ENCODE measurements at places on chromosomes 1 and 21.

DNA sequence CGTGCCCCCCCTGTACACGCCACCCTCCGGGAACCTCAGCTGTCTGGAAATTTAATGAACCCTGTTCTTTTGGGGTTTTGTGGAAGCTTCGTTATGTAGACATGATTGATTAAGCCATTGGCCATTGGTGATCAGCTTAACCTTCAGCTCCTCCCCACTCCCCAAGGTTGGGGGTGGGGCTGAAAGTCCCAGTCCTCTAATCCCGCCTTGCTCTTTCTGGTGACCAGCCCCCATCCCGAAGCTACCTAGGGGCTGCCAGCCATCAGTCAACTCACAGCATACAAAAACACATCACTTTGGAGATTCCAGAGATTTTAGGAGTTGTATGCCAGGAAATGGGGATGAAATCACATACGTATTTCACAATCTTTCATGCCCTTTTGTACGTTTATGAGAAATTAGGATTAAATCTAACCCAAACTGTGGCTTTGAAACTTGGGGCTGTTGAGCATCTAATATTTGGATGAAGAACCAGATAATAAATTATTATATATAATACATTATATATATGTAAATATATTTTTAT is 52.3 kb downstream of the BACE2 start:
- DNase-seq, result no peak

DNA sequence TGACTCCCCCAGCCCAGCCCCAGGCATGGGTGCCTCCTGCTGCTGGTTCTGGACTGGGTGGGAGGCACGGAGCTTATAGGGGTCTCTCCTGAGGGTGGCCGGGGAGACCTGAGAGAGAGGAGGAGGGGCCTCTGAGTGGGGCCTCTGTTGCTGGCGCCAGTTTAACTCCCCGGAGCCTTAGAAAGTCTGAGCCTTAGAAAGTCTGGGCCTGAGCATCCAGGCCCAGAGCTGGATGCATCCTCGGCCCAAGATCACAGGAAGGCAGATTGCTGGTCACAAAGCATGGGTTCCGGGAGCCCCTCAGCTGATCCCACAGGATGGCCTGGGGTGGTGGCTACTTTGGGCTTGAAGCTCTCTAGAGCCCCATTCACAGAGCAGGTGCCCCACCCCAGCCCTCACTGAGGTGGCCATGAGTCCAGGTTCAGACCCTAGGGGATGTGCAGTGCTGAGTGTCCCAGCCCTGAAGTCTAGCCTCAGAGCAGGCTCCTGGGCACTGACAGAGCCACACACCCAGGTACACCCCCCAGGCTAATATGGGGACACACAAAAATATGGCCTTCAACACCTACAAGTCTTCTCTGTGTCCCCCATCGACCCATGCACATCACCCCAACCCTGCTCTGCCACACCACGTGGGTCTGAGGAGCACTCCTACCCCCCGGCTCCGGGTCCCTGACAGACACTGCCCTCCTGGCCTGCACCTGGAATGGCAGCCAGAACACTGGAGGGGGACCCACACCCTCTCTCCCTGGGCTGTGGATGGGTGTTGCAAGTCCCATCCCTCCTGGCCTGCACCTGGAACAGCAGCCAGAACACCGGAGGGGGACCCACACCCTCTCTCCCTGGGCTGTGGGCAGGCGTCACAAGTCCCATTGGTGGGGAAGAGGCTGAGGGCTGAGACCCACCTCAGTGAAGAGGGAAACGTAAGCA is 9.7 kb downstream of the PLA2G2F start:
- DNase-seq, result no peak

DNA sequence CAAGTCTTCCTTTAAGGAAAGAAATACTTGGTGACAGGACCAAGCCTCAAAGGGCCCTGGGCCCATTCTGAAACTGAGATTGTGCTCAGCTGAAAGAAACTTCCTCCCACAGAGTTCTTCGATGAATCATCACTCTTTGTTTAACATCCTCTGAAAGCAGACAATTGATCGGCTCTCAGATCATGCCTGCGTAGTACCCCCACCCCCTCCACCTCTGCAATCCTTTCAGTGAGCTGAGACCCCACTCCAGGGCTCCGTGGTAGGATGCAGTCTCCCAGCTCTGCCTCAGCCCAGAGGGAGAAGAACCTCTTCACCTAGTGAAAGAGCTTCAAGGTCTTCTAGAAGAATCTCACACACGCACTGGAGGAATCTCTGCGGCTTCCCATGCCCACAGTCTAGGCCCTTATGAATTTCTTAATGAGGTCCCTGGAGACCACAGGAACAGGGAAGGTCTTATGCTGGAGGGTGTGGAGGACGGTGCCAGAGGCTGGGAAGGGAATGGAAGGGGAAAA is 104.9 kb upstream of the SOD1 start:
- DNase-seq, result no peak

DNA sequence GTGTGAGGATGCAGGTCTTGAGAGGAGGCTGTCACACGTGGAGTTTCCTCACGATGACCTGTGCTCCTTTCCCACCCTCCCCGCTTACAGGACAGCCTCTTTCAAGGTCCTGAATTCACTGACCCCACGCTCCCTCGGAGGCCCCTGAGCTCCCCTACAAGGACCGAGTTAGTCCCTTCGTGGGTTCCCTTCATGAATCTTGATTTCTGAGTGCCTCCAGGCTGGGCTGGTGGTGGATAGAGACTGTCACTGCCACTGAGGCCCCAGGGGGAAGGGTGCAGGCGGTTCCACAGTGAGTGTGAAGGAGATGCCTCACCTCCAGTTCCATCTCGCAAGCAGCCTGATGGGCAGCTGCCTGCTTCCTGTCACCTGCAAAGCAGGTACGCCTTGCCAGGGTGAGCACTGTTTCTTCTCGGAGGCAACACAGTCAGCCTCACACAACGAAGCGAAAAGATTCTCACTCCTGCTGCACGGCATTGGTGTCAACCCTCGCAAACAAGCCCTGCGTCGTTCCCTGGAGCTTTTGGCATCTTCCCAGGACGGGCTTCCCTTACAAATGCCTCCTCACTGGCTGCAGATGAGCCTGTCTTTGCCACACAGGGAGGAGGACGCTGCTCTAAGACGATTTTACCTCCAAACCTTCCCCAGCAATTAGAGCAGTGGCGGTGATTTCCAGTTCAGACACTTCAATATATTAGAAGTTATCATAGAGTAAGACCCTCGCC is 26.7 kb upstream of the PCP4 start:
- no peak for DNase-seq

DNA sequence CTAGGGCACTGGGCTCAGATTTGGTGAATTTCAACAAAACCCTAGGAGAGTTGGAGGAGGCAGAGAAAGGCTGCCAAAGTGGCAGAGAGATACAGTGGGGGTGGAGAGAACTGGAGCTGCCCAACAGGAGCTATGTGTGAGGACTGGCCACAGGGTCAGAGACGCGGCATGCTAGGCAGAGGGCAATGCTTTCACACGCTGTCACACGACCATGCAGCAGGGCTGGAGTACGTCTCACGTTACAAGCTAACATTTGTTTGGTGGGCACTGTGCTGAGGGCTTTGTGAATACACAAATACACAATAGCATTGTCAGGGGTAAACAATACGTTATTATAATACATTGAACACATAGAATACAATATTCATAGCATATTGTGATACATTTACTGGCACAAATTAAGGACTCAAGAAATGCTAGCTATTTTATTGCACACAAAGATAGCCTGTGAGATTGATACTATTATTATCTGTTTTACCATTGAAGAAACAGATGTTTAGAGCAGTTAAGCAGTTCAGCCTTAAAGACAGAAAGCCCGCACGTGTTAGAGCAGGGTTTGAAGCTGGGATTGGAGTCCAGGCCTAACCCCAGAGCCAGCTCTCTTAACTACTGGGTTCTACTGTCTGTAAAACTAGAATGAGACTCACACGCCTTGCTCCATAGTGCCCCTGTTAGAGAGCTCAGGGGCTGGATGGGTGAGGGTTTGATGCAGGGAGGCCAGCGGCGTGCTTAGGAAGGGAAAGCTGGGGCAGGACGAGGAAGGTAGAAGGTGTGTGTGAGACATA is 4.5 kb downstream of the RAB7B start:
- no peak for DNase-seq

DNA sequence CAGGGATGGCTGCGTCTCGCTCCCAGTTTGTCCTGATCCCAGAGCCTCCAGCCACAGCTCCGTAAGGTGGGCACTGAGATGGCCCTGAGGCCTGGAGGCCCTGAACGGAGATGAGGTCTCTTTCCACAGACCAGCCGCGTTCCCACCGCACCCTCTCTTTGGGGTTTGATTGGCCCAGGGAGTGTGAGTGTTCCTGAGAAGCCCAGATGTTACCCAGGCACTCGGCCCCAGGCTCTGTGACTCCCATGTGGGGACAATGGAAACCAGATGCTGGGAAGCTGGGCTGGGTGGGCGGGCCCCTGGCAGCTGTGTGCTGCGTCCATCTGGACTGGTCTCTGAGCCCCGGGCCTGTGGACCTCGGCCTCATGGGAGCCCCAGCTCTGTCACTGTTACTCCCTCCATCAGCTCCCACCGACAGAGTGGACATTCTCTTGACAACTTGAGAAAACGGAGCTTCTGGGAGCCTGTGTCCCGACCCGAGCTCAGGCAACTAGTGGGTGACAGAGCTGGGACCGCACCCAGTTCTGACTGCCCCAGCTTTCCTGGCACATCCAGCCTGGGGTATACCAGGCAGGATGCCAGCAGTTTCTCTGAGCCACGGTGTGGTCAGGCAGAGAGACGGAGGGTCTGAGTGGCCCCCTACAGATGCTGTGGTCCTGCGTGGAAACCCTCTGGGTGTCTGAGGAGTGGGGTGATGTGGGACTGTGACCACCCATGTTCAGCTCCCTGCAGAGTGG is 9.8 kb upstream of the COL6A1 start:
- DNase-seq, result peak; percentile 67

DNA sequence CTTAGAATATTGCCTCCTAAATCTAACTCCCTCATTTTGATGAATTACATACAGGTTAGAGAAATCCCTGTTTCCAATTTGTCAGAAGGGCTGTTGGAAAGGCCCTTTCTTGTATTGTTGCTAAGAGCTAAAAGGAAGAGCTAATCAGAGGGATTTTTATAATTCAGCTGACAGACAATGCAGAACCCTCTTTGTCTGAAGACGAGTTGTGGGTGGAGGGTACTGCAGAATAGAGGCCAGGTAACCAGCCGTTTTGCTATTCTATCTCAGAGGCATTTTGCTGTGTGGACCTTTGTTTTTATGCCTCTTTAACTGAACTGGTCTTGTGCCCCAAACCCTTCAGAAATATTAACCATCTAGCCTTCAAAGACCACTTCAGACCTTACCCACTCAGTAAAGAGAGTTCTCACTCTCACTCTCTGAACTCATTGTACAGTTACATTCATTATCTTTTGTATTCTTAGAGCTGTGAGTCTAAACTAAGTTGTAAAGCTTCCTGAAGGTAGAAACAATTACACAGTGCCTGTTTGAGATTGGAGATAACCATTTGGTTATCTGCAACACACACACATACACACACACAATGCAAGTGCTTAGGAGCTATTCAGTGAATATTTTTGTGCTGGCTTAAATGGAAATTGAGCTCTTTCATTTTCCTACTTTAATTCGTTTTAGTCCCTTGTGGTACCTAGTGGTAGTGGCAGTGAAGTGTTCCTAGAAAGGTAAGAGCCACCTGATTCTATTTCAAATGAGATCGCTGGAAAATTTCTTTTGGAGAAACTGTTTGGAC is 19.7 kb downstream of the KPNA6 start:
- no peak for DNase-seq

DNA sequence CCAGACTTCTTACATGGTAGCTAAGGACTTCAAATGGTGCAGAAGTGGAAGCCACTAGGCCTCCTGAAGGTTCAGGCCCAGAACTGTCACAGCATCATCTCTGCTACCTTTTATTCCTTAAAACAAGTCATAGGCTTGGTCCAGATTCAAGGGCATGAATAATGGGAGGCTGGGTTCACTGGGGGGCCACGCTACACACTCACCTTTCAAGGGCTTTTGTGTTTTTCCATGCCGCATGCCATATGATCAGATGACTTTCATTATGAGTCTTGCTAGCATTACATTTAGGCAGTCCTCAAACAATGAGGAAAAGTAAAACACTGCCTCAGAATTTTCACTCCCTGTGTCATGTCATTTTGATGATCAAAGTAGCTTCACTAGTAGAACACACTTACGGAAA is 83.4 kb downstream of the VPS26C start:
- no peak for DNase-seq

DNA sequence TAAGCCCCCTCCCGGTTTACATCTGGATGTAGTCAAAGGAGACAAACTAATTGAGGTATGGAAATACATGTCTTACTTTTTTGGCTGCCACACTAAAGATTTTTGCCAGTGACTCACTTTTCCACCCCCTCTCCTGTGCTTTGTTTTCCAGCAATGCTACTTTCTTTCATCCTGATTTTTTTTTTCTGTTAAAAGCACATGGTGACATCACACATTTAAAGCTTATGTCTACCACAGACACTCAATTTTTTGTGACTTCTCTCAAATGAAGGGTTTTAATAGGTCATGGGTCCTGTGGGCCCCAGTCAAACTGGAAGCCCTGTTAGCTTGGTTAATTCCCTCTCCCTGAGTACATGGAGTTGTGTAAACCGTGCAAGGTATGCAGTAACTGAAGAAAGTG is 2.2 kb downstream of the PPP1R8 start:
- no peak for DNase-seq

GRCh38 chr1:20602851-20603450 is 14.1 kb downstream of the CDA start:
- DNase-seq, result no peak

DNA sequence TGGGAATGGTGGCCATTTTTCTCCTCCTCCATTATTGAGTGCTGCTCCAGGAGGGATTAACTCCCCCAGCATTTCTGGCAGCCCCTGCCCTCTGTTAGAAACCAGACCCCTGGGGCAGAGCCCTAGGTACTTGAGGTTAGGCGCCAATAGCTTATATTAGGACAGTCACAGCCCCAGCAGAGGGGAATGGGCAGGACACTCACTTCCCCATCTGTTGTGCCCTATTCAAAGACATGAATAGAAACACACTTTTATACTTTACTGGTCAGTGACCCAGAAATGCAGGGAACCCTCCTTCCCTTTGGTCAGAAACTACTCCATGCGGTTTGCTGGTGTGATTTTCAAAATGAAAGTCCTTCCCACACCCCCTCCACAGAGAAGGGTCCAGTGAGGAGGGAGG is 267.7 kb downstream of the PTBP2 start:
- DNase-seq, result no peak

GRCh38 chr1:55213151-55213884 is 1.8 kb downstream of the USP24 start:
- DNase-seq, result no peak

DNA sequence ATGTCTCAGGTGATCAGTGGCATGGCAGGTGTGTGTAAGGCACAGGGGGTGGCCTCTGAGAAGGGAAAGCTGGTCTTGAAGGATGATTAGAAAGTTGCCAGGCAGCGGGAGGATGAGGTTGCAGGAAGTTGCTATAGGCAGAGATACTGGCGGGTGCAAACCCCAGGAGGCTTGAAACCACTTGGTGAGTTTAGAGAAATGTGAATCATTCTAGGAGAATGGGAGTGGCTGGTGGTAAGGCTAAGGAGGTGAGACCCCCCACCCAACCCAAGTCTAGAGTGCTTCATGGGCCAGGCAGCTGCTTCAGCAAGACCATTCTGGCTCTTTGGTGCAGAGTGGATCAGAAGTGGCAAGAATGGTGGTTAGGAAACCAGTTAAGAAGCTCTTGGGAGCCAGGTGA is 9.0 kb downstream of the SH2D2A start:
- DNase-seq, result no peak

- DNase-seq, result no peak
Observed at GRCh38 chr1:19420606-19421005, 64.7 kb downstream of the CAPZB start.

- no peak for DNase-seq
Observed at GRCh38 chr1:5909576-5910275, 82.5 kb downstream of the NPHP4 start.

GRCh38 chr1:227789084-227790033 is 26.1 kb upstream of the PRSS38 start:
- DNase-seq, result peak; percentile 11

All from SK-N-DZ (cell line).